ENCODE measurements at places on chromosomes 11 and 22.

DNA sequence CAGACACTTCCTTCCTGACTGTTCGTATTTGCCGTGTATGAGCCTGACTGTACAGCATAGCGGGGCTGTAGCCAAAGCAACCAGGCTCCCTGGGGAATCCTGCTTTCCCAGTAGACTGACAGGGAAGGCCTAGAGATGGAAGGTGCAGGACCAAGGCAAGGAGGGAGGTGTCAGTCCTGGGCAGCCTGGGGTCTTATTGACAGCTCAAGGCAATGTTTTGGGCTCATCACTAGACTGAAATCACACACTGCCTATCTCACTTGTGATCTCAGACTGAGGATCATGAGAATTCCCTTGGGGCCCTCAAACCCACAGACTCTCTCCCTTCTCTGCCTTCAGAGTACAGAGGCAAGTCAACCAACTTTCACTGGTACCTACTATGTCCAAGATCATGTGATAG, 346.8 kb upstream of the NARS2 start:
- DNase-seq, result no peak

DNA sequence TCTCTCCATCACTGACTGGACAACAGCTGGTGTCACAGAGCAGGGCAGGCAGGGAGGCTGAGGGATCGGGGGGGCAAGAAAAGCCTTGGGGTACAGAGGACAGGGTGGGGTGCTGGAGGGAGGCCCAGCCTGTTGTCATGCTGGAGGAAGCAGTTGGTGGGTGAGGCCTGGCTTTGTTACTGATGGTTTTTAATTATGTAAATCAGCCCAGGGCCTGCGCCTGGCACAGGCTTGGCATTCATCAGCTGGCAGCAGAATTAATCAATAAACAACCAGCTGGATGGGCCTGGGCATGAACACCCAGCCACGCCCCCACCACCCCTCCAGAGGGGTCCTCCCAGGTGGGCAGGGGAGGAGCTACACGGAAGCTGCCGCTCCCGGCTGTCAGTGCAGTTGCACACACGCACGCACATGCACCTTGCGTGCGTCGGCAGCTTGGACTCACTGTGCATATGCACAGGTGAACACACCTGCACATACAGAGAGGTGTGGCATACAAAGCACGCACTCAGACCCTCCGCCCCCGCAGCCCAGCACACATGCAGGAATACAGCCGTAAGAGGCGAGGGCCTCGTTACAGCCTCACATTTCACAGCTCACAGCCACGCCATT, 21.3 kb upstream of the ELFN2 start:
- DNase-seq, result no peak

GRCh38 chr11:62593434-62594044, 2.2 kb upstream of the TUT1 start:
- DNase-seq, result no peak

DNA sequence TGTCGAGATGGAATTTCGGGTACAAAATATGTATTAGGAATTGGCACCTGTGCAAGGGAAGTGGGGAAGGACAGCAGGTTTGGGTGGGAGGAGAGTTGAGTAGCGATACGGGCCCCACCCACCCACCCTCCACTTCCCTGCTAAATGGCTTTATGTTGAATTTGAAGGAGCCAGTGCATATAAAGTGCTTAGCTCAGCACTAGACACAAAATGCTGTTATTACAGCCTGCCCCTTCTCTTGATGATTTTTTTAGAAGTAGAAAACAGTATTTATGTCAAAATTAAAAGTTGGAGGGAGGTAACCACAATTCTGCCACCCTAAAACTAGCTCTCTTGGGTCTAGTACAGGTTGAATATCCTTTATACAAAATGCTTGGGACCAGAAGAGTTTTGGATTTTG, 59.3 kb upstream of the SUSD2 start:
- DNase-seq, result no peak

DNA sequence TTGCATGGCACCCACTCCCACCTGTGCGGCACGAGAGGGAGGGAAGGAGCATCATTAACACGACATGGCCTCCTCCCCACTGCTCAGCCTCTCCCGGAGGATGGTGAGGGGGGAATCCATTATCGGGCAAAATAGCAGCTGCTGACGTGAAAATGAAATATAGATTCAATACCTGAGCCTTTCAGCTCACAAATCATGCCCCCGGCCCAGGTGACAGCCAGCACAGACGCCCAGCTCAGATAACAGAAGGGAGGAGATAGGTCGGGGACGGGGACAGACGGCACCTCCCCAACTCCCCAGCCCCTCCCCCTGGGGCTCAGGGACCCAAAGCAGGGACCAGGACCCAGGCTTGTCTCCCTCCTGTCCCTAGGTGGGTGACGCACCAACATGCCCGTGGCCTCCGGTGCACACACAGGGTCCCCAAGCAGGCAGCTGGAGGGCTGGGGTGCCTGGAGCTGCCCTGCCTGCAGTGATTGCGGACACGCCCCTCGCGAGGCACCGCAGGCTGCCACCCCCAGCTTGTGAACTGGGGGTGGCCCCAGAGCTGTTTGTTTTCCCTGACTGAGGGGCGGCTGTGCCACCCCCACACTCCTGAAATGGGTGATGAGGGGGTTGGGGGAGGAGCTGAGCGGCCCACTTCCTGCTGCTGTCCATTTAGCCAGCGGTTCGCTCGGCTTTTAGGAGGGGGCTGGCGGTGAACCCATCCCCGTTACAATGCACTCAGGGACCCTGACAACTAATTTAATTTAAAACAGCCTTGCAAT, 31.7 kb downstream of the FLRT1 start:
- no peak for DNase-seq

DNA sequence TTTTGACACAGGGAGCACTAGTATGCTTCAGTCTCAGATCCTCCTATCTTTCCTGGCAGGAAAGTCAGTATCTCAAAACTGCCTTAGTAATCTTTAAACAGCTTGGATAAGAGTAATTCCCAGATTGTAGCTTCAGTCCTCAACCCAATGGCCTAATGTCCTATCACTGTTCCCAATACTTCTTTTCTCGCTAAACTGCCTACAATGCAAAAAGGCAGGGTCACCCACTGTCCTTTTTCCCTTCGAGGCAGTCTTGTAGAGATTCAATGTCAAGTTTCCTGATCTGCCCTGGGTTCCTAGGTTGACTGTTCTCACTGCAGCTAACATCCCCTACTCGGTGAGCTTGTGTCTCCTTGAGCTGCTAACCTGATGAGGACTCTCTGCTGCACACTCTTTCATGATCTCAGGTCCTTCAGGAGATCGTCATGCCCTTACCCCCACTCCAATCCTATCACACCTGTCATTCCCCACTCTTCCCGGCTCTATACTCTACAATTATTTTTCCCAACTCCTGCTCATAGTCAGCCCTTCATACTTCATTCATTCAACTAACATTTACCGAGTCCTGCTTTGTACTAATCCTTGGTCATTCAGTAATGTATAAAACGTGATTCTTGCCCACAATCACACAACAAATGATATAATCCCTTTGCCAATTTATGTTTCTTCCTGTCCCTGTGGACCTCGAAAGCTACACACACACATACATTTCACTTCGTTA, 904 bp downstream of the C2CD3 start:
- no peak for DNase-seq

GRCh38 chr11:445765-446588, 4.1 kb upstream of the PTDSS2 start:
- DNase-seq, result no peak

DNA sequence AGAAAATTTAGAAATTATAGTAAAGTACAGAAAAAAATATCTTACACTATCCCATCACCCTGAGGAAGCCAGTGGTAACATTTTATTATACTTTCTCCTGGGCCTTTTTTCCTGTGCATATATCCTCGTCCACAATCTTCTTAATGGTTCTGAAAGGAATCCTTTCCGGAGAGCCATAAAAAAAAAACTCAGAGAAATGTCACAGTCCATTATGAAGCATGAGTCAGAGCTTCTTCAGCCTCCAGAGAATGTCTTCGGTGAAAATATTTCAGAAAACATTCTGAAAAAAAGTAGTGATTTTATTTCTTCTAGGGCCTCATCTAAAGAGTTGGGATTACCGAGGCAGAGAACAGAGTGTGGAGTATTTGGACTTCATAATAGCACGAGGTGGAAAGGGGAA, 163.4 kb downstream of the INSC start:
- DNase-seq, result no peak

DNA sequence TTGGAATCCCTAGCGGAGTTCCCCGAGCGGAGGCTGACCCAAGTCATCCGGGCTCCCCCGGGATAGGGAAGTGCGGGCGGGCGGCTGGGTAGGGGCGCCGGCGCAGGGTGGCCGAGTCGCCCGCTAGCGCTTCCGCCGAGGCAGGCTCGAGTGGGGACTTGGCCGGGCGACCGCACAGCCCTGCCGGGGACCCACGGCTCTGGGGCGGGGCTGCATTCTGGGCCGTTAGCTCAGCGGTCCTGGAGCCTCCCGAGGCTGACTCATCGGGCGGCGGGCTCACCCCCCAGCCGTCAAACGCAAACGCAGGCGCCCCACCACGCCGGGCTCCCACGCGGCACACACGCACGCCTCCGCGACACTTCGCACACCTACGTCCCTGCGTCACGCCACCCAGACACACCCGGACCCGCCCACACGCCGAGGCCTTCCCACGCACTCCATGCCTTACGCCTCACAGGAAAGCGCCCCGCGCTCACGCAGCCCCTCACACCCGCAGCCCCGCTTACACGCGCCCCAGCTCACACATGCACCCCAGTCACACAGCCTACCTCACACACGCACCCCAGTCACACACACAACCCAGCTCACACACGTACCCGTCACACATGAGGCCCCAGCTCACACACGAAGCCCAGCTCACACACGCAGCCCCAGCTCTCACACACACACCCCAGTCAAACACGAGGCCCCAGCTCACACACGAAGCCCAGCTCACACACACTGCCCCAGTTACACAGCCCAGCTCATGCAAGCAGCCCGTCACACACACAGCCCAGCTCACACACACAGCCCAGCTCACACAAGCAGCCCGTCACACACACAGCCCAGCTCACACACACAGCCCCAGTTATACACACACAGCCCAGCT, 1.2 kb downstream of the PHLDB1 start:
- DNase-seq, result no peak

DNA sequence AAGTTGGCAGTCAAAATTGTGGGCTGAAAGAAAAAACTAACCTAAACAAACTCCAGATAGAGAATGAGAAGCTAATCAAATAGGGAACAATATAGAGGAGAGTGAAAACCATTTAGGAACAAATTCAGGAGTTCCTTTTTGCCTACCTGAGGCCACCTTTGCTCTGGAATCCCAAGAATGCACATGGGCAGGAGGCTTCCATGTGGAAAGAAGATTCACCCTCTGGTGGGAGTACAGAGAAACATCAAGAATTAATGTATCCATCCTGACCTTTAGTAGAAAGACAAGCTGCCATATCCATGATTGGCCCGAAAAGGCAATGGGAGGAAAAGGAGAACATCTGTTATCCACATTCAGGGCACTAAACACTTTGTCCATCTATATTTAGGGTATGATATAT, 35.0 kb upstream of the MRGPRX1 start:
- DNase-seq, result no peak

DNA sequence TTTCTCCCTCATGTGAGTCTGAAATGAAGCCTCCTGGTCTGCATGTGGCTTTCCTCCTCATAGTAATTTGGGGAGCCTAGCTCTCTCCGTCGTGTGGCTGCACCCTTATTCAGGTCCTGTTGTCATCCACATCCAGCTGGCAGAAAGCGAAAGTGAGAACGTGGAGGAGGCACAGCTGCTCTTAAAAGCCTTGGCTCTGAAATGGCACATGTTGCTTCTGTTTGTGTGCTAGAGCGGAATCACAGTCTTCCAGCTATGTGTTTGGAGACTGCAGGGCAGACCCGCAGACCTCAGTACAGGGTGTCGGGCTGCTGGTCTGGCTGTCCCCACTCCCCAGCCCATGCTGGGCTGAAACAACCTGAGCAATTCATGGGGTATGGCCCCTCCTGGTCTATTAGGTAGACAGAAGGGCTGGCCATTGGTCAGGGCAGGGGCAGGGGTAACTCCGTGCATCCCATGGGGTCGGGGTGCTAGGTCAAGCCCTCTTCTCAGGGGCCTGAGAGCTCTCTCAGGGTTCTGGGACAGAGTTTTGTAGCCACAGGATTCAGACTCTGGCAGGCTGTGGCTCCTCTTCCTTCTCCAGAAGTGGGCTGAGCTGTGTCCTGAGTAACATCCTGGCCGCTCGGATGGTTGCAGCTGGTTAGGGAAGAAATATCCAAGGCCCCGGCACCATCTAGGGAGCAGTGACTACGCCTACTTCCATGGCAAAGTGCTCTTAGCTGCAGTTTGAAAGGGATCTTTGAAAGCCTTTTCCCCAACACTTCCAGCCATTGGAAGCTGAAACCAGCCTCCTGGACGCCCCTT, 50.6 kb downstream of the C11orf96 start:
- DNase-seq, result no peak

Measured in renal pelvis (tissue), 12 donors.